Vagina (tissue), 2 donors: ENCODE measurements at places on chromosomes 1 and 21.
A peak's percentile ranks its signal among the peaks of the same experiment; 100 is the strongest.

DNA sequence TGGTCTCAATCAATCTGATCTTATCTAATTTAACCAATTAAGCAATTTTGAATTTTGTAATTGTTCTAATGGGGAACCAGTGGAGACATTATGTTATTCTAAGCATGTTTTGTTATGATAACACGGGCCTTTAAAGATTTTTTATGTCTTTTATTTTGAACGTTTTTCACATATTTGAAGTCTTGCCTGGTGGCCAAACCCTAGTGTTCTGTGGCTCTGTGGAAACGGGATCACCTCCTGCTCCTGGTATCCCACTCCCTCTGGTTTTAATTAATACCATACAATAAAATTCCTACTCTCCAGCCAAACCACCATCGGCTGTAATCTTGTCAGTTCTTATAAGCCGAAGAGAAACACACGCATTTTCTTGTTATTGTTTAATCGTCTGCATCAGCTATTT, 22.9 kb upstream of the LMO4 start:
- no peak for DNase-seq

DNA sequence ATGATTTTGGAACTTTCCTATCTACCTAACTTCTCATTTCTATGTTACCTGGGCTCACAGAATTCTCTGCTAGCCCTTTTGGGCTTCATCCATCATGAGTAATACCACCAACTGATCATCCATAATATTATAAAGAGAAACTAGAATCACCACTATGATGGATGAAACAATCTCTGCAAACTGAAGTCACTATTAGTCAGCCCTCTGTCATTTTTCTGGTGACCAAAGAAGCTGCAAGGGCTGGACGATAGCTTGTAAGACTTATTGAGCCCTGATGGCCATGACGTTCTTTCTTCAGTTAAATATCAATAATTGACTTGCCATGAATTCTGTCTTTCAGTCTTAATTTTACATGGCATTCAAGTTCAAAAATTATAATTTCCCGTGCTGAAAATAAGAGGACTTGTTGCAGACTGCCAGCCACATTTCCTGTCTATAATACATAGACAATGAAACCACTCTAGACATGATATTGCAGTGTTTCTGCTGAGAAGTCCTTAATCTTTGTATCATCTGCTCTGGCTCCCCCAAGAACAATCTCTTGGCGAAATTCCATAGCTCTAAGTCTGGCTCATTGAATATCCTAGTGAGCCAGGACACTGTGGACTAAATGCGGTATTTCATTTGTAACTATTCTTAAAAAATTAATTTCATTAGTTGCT, 655.0 kb upstream of the CAMK1G start:
- DNase-seq, result no peak

DNA sequence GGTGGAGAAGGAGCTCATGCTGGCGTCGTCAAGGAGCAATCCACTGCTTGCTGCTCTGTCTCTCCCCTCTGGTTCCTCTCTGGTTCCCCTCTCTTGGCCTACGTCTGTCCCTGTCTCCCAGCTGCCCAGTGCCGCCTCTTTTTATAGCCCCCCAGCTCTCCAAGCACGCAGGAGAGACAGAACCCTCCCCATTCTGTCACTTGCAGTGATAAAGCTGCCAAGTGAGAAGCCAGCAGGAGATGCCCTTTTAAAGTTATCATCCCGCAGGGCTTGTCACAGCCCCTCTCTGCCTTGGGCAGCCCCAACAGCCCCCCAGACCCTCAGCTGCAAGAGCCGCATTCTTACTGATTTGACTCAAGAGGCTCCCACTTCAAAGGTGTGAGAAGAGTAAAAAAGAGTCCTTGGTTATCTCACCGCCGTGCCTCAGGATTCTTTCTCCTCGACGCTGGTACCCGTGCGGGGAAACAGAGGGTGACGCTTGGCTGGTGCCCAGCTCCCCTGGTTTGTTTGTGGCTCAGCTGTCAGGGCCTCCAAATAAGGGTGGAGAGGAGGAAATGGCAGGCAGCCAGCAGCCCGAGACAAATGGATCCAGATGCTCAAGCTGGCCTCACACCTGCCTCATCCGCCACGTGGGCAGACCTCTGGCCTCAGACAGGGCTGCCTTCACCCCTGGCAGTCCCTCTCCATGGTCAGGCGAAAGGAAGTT, at the start of gene NPPA:
Gene NPPA, minus strand, starts transcription at position 117 of the 706 bp plus-strand sequence. Its CDS starts 99 bp downstream, at position 18.
- no peak for DNase-seq

- DNase-seq, result peak; percentile 95
Observed at GRCh38 chr1:20731057-20731991, 1.2 kb downstream of the SH2D5 start.

DNA sequence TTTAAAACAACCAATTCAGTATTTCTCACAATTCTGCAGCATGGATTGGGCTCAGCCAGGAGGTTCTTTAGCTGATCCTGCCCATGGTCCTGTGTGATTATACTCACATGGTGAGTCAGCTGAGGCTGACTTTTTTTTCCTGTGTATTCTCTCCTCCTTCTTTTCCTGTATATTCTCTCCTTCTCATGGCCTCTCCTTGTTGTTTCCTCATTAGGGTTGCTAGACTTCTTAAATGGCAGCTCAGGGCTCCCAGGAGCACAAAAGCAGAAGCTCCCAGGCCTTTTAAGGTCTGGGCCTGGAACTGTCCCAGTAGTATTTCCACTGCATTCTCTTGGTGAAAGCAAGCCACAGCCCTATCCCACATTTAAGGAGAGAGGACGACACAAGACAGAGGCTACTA, 26.8 kb downstream of the VANGL1 start:
- DNase-seq, result no peak

DNA sequence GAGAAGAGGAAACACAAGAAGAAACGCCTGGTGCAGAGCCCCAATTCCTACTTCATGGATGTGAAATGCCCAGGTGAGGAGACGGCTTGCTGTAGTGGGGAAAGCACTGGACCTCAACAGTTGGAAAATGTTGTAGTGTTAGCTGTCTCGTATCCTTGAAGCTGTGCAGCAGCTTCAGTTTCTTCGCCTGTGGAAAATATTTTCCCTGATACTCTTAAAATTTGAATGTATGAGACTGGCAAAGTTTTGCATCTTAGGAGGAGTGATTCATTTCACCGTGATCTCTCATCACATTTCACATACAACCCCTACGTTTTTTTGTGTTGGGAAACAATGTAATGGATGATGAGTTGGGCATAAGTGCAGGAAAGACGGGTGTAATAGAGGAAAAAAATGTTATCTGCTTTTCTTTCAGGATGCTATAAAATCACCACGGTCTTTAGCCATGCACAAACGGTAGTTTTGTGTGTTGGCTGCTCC, 629 bp downstream of the RPS27 start:
- no peak for DNase-seq

DNA sequence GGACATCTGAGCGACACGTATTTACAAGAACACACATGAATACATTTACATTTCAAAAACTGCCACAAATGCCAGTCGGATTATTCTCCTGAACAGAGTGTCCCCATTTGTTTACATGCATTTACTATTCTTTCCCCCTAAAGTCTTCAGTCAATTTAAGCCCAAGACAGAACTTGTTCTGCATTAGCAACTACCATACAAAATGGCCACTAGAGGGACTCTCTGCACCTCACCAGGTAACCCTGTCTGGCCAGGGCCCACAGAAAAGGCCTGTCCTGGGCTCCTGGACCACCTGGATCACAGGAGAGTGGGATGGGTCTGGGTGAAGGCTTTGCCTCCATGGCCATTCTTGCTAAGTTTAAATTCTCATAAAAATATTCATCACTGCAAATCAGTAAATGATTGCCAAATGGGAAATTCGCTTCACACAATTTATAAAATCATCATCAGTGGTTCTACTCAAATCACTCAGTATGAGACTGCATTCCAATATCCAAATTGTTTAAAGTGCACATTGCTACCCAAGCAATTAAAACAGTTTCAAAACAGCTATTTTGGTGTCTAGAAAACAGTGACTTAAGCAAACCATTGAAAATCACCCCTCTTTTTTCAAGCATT, 12.5 kb upstream of the GUCA2A start:
- no peak for DNase-seq

GRCh38 chr1:201764579-201764978, 64.4 kb upstream of the IPO9 start:
- no peak for DNase-seq
